Jurkat, Clone E6-1 (cell line): ENCODE measurements at places on chromosomes 5 and 9.

- no peak for DNase-seq
These were observed 253 bp downstream of the SLC12A2 start for GRCh38 chr5:128083811-128084227.

GRCh38 chr5:137995077-137995748, 37.7 kb downstream of the FAM13B start:
- no peak for DNase-seq

- peak; percentile 45 for DNase-seq
These were observed 78.0 kb downstream of the WNK2 start for GRCh38 chr9:93261735-93262523.

- no peak for DNase-seq
These were observed 23.1 kb downstream of the SKP1 start for GRCh38 chr5:134153657-134154056.

GRCh38 chr5:65508978-65509377, 27.3 kb upstream of the ADAMTS6 start:
- DNase-seq: no peak

DNA sequence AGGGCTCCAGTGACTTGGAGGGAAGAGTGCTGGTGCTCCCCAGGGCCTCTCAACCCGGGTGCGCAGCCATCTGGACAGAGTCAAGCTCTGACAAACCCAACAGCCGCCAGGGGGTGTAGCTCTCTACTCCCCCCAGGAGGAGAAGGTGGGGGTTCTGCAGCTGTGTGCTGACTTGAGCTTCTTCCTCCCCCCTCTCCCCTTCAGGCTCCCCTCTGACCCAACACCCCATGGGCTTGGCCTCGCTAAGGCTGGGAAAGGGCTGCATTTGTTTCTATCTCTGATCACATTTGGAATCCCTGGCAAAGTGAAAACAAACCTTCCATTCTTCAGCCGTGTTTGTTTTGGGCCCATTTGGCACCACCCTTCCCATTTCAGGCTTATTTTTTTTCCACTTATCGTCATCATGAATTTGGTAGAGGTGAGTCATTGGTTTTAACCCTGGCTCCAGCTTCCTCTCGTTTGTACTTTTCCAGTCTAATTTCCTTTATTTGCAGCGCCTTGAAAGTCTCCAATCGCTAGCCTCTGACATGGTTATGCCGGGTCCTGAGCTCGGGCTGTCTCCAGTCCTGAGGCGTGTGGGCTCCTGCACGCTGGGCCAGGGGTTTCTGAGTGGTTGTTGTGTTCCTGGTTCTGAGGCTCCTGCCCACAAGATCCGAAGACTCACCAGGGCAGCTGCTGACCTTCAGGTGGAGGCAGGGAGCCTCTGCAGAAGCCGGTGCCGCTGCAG, 36.1 kb downstream of the DAP start:
- no peak for DNase-seq

- DNase-seq: no peak
These were observed 40.6 kb downstream of the SH3PXD2B start for GRCh38 chr5:172413601-172414171.

GRCh38 chr9:4550777-4551484, 60.7 kb downstream of the SLC1A1 start:
- peak; percentile 90 for DNase-seq

DNA sequence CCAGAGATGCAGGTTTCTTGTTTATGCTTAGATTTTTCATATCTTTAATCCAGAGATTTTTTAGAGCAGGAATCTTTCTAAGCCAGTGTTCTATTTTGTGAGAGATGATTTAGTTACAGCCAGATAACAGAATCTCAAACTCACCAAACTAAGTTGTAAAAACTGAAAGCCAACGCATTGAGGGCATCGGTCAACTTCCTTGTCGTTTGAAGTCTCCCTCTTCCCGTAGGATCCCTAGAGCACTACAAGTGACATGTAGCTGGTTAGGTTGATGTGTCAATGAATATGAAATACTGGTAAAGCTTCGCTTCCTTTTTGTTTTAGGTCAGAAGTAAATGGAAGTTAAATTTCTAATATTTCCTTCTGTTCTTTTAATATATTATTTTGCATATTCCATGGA, 139.6 kb downstream of the YIPF5 start:
- DNase-seq: no peak

DNA sequence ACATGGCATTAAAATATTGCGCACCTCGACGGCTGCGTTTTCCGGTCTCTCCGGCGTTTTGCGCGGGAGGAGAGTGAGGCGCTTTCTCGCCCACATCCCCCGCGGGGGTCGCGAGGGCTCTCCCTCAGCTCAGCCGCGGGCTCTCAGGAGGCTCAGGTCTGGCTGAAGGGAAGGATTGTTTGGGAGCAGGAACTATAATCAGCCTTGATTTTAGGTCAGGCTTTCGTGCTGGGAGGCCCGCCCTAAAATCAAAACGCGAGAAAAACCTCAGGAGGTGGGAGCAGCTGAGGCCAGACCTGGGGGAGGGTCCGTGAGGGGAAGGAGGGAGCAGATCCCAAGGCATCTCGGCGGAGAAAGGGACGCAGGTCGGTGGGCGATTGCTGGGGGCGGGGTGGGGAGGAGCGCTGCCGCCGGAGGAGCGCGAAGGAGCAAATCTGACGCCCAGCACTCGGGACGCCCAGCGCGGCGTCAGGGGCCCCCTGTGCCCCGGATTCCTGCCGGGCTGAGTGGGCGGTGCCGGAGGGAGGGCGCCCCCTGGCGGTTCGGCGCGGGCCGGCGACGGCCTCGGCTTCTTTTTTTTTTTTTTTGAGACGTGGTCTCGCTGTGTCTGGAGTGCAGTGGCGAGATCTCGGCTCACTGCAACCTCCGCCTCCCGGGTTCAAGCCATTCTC, 18.7 kb upstream of the RNF130 start:
- peak; percentile 70 for DNase-seq

- no peak for DNase-seq
These were observed 1.5 kb downstream of the NEK6 start for GRCh38 chr9:124259158-124259808.

DNA sequence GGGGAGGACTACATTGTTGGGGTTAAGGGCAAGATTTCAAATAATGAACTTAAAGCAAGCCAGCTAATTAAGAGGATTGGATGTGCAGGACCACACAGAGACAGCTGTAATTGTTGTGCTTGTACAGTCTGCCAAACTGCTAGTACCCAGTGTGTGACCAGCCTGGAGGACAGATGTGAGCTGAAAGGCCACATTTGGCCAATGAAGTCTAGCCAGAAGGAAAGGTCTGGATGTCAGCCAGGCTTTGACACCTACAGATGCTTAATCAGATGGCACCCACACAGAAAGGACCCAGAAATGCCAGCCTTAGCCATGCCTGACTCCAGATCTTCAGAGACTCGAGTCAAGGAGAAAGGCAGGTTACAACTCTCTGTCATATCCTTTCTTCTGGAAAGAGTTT, 491.1 kb downstream of the KIF4B start:
- no peak for DNase-seq

DNA sequence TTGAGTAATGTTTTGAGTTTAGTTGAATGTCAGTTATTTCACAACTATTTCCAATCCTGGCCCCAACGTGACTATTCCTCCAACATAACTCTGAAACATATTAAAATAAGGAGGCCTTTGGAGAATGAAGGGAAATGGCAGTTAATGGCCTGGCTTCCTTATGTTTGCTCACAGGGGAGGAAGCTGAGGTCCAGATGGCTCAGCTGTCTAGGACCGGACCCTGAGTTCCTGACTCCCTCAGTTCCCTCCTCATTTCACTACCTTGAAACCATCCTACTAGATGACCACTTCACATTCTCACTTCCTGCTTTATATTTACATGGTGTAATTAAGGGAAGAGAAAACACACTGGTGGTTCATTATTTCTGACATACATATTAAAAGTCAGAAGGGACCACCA, 6.6 kb downstream of the OTULINL start:
- DNase-seq: no peak

GRCh38 chr9:123611226-123611625, 255.2 kb downstream of the CRB2 start:
- no peak for DNase-seq

DNA sequence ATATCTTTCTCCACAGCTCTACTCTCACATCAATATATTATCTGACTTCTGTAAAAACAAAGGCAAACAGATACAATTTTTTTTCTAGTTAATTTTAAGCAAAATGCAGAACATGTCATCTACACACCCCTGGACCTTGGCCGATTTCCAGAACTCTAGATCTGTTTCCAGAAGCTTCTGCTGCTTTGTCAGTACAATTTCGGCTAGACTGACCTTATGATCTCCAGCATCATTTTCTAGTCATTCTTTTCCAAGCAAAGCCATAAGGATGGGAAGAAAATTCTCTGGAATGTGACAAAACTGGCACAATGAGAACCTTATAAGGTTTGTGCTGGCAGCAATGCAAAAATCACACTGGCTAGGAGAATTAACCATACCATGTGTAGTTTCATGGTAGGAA, 132.8 kb upstream of the MPDZ start:
- DNase-seq: no peak

GRCh38 chr5:172453986-172454357, 353 bp downstream of the SH3PXD2B start:
- DNase-seq: no peak

GRCh38 chr5:134526483-134527155, 1.1 kb downstream of the JADE2 start:
- peak; percentile 79 for DNase-seq

DNA sequence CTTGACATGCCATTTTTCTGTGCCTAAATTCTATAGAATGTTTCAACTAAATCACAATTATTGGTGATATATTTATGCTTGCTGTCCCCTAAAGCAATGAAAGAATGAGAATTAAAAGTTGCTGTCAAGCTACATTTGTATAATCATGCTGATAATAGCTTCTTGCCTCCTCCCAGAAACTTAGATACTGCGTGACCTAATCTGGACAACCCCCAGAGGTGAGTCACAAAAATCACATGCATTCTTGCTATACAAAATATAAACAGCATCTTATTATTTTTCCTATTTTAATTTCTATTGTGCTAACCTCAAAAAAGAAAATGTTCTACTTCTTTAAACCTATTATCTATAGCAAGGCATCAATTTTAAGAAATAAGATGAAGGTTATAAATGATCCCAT, 995.8 kb upstream of the ACO1 start:
- no peak for DNase-seq

DNA sequence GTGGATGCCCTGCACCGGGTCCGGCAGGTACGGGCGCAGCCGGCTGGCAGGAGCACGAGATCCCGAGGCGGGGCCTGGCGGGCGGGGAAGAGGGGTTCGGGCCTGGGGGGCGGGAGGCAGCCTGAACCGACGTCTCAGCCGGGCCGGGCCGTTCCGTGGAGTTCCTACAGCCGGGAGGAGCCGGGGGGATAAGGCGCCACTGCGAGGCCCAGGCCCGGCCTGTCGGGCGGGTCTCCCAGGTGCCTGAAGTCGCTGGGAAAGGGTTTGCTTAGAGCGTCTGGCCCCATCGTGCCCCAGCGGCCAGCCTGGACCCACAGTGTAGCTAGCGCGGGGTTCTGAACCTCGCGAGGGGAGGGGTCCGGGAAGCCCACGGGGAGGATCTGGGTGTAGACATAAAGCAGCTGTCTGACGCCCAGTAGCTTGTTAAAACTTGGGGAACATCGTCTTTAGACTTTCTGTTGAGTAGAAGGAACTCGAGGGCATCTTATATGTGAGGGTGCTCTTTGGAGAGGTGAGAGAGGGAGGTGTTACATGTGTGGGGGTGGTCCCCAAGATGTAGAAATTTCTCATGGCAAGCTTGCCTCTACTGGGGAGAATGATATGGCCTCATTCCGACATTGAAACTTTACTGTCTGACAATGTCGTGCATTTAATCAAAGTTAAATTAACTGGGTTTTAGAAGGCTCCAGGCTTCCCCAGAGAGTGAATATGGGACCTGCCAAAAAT, 524 bp downstream of the FUBP3 start:
- DNase-seq: no peak

GRCh38 chr5:152405145-152405544, at the start of gene NMUR2:
Gene NMUR2 (minus strand): TSS chr5:152405279. CDS start chr5:152405113, 166 bp downstream.
- DNase-seq: peak; percentile 18

- no peak for DNase-seq
These were observed 2125.8 kb upstream of the WWC1 start for GRCh38 chr5:166165596-166165995.
